ENCODE measurements at places on chromosomes 1 and 21.

- DNase-seq = no peak
These were observed 19.2 kb upstream of the PRKAA2 start for GRCh38 chr1:56625819-56626440.

DNA sequence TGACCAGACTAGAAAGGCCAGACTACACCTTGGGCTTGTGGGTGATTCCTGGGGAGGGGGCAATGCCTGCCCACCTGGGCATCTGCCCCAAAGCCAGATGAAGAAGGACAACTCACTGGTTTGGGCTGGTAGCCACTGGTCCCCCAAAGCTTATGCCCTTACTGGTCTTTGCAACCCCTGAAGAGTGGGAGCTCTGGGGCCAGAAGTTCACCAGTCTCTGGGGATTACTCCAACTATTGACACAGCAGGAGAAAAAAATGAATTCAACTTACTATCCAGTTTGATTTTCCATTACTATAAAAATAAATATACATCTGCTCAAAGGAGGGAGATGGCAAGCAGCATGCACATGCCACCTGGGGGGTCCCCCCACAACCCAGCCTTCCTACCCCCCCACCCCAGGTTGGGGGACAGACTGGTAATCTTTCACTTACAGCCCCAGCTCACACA is 2.6 kb downstream of the AHDC1 start:
- DNase-seq = no peak

- no peak for DNase-seq
These were observed 125.9 kb downstream of the MRPS6 start for GRCh38 chr21:34199121-34199910.

DNA sequence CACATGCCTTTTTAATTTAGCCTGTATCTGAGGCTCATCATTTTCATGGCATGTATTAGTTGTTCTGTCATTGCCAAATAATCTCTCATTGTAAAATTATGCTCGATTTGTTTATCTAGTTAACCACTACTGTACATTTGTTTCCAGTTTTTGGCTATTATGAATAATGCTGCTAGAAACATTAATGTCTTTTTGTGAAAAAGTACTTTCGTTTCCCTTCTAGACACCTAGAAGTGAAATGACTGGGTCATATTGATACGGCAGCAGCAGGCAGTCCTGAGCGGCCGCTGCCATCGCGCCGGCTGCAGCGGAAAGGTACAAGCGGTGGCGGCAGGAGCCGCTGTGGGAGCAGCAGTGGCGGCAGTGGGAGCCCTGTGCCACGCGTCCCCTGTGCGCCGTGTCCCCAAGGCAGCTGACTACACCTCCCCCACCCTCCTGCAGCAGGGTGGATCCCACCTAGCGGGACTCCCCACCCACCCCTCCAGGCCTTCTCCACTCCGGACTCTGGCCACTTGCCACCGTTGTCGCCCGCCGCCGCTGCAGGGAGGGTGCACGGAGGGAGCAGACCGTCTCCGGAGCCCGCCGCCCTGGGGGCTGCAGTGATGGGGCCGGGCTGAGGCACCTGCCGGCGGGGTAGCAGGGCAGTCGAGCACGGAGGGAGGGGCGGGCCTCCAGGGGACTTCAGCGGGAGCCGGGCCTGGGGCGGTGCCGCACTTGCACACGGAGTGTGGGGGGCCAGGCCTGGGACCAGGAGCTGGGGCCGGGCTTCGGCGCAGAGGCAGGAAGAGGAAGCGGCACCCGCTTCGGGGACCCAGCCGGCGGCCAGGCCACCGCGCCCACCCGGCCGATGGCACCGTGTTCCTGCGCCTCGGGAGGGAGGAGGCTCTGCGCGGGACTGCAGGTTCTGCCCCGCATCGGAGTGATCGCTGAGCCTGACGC is 66.8 kb upstream of the RGS7 start:
- DNase-seq = peak; percentile 16

DNA sequence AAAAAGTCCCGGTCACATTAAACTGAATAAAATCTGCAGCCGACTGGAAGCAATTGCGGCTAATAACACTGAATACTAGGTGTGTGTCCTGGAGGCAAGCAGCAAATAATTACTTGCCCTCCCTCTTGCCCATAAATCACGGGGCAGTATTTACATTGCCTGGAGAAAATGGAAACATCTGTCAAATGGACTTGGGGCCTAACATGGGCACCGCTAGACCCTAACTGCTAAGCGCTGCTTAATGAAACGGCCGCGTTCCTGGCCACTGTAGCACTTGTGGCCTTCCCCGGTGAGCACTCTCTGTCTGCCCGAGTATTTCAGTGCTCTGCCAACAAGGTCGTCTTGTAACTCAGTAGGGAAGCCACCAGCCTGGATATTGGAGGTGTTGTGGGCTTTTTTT is 23.9 kb upstream of the KNCN start:
- DNase-seq = no peak

- no peak for DNase-seq
These were observed 23.2 kb downstream of the CDC42 start for GRCh38 chr1:22075718-22076117.

GRCh38 chr21:34770576-34770975 is 101.8 kb downstream of the CLIC6 start:
- no peak for DNase-seq

DNA sequence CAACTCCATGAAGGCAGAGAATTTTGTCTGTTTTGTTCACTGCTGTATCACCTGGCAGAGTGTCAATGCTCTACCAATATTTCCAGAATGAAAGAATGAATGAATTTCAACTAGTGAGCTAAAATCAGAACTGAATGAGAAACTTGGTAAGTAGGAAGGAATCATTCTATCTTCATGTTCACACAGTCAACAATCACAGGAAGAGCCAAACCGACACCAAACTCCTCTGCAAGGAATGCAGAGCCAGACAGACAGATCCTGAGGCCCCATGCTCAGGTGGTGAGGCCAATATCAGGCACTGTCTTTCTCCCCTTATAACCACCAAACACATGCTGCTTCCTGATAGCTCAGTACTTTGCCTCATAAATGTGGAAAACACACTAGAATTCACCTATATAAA is 139.1 kb downstream of the SLC45A1 start:
- no peak for DNase-seq

DNA sequence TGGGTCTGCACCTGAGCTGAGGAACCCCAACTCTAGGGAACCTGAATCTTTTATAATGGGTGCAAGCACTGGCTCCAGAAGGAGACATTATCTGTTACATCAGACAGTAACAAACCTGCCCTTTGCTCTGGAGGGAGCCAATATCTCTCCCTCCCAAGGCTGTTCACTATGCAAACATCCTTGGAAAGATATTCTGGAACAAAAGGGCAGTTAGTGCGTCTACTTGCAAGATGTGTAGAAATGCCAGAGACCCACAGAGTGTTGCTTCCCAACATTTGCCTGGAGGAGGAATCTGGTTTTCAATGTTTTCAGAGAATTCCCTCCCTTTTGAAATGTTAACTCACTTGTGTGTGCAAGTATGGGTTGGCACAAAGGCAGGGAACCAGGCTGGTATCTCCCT is 31.9 kb downstream of the UMODL1 start:
- no peak for DNase-seq

GRCh38 chr1:112445596-112445995 is 49.6 kb downstream of the CTTNBP2NL start:
- DNase-seq = no peak

DNA sequence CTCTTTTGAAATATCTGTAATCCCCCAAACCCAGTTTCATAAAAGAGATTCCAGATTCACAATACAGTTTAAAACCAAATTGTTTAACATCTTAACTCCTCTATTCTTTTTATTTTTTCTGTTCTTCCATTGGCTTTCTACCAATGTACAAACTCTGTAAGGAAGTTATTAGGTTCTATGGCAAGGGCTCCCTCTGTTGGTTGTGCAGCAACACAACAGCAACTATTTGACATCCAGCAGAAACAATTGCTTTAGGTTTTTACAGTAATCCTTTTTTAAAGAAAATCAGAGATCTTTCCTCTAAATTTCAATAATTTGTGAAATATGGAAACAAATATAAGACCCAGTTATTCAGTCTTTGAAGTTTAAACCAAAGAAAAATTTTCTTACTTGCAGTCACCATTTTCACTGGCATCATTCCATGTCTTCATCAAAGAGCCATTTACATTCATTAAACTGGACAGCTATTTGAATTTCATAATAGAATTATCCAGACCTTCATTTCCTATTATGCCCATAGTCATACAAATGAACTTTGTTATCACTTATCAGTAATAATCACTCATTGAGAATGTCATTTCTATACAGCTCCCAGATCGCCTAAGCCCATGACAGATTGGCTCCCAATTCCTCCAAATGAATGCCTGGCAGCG is 46.5 kb upstream of the RNF11 start:
- peak; percentile 42 for DNase-seq

DNA sequence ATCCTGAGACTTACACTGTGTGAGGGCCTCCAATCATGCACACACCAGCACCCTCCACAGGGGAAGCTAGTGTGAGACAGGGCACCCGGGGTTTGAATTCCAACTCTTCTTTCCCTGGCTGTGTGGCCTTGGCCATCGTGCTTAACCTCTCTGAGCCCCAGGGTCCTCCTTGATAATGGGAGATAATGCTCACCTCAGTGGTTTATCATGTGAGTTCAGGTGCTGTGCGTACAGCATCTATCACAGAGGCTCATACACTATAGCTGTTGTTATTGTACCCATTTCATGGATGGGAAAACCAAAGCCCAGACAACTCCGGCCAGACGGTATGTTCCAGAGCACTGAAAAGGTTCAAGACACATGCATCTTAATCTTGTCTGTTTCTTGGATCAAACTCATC is 16.0 kb upstream of the UBXN10 start:
- no peak for DNase-seq

GRCh38 chr1:119648620-119649004 is 546 bp upstream of the ZNF697 start:
- DNase-seq = no peak

- no peak for DNase-seq
These were observed 2.0 kb upstream of the TAGLN2 start for GRCh38 chr1:159927211-159927848.

DNA sequence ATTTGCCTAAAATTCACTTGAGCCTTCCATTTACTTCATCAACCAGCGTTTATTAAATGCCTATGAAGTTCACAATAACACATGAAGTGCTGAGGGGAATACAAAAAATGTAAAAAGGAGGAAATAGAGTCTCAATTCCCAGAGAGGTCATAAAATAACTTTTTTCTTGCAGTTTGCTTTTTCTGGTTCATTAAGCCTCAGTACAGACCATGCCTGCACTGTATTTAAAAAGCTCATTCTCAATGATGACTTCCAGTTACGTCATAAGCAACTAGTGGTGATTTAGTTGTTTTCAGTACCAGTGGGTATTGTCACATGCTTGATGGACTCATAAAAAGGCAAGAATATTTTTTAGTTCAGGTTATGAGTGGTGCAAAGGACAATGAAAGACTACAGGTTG is 160.1 kb upstream of the UBE2U start:
- no peak for DNase-seq

DNA sequence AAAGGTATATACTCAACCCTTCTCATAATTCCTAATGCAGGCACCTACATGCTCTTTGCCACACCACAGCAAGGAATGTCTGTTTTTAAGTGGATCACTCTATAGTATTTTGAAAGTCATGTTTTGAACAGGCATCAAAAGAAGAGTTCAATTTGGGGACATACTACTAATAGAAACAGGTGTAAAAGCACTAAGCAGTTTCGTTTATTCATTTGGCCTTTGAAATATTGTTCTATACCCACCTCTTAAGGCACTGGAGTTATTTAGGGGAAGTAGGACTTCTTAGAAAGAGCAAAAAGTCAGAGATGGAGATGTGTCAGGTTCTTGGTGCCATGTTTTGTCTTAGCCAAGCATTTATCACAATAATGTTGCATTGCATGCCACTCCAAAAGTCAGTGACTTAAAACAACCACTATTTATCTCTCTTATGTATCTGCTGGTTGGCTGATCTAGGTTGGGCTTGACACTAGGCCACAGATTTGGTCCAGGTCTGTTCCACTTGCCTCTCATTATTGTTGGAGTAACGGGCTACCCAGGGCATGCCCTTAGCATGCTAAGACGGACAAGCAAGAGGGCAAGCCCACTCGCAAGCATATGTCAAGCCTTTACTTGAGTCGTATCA is 107.5 kb downstream of the RGL1 start:
- DNase-seq = no peak

GRCh38 chr1:98103617-98104285 is 182.9 kb upstream of the DPYD start:
- no peak for DNase-seq

- DNase-seq = no peak
These were observed 3.2 kb downstream of the INKA2 start for GRCh38 chr1:111735858-111736544.
